ENCODE measurements at places on chromosomes 11 and 22.

DNA sequence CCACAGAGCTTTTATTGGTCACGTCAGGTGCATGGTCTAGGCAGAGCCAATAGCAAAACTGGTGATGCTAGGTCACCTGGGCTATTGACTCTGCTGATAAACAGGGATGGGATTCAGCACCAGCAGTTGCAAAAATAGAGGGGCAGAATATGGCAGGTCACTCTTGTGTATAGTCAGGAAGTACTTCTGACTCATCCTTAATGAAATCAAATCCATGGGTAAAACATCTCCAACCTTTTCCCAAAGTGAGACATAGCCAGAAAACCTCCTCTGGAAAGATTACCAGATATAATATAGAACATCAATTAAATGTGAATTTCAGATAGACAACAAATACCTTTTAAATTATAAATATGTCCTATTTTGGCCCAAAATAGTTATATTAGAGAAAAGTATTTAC is 383.2 kb downstream of the METTL15 start:
- DNase-seq: peak; percentile 27

- no peak for DNase-seq
Observed at GRCh38 chr11:19263333-19263732, 22.6 kb upstream of the E2F8 start.

DNA sequence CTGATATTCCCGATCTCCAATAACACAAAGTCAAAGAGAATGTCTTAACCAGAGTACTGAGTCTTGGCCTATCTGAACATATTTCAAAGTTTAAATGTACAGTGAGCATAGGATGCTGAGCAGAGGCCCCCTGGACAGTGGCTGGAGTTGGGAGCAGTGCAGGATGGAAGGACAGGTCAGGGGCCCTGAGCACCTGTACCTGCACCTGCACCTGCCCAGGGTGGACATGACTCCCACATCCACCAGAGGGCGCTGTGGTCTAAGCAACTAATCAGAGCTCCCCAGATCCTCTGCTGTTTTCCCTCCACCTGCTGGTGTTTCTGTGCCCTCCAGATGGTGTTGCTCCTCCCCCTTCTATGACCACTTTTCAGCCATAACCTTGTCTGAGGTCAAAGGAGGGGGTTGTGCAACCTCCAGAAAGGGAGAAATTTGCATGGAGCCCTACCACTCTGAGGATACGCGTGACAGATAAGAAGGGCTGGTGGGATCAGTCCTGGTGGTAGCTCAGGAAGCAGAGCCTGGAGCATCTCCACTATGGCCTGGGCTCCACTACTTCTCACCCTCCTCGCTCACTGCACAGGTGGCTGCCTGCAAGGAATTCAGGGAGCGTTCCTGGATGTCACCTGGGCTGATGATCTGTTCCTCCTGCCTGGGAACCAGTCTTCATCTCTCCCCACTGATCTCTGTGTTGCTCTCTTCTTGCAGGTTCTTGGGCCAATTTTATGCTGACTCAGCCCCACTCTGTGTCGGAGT is 49.1 kb upstream of the VPREB1 start:
- peak; percentile 40 for DNase-seq

DNA sequence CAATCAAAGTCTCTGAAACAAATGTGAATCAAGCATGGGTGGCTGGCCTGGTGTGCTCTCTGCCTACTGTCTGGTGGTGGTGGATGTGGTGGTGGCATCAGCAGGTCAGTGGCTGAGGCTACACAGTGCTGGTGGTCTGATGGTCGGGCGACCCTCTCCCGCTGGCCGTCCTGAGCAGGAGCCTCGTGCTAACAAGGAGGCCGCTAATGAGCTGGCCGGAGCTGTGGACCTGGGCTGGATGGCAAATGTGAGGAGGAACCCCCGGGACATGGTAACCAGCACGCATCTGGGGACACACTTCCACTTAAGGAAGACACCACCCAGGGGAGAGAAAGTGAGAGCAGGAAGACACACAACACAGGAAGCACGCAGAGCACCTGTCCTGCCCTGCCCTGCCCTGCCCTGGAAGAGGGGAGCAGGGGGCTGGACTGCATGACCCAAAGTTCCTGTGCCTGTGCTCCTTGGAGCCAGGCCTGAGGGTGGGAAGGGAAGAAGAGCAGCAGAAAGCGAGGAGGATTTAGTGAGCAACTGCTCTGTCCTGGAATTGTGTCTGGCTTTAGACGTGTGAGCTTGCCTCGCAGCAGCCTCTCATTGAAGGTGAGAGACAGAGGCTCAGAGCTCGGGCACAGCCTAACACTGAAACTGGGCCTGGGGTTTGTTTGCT is 23.7 kb downstream of the SLC37A2 start:
- no peak for DNase-seq

- no peak for DNase-seq
Observed at GRCh38 chr22:49468487-49469198, 359.0 kb downstream of the BRD1 start.

- DNase-seq: peak; percentile 41
Observed at GRCh38 chr11:72585762-72586311, 88.4 kb downstream of the PDE2A start.

DNA sequence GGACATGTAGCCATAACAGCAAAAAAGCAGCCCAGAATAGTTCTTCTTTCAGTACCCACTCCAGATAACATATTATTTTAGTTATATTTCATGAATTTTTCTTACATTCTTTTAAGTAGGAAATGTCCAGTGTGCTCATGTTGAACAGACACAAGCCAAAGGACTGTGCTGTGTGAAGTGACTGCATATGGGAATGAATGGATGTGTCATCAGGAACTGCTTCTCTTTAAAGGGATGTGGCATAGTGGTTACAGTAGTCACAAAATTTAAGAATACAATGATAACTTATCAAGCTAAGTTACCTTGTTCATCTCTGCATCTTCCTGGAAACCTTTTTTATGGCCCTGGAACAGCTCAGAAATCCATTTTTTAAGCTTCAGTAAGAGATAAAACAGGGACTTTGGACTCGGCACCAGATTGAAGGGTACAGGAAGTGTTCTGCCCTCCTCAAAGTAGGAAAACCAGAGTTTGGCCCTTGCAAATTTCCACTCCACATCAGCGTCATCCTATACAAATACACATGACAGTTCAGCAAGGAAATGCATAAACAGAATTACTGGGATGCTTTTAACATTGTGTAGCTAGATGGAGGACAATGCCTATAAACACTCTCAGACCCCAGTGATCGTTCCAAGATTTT is 112.8 kb downstream of the TRPC6 start:
- no peak for DNase-seq

DNA sequence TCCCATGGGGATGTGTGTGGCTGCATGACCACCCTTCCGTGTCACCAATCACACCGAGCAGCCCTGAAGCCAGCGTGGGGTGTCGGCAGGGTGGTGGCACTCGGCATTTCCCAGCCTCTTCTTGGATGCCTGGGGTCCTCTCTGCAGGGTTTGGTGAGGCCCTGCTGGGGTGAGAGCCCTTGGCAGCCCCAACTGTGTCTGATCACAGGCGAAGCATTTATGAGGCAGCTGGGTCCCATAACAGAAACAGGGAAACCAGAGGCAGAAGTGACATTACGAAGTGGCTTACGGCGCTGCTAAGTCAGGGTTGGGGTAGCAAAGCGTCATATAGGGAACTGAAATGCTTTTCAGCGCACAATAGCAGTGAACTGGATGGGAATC is 92.3 kb upstream of the SEPTIN5 start:
- no peak for DNase-seq

- DNase-seq: no peak
Observed at GRCh38 chr22:17968126-17968525, 56.2 kb downstream of the MICAL3 start.

DNA sequence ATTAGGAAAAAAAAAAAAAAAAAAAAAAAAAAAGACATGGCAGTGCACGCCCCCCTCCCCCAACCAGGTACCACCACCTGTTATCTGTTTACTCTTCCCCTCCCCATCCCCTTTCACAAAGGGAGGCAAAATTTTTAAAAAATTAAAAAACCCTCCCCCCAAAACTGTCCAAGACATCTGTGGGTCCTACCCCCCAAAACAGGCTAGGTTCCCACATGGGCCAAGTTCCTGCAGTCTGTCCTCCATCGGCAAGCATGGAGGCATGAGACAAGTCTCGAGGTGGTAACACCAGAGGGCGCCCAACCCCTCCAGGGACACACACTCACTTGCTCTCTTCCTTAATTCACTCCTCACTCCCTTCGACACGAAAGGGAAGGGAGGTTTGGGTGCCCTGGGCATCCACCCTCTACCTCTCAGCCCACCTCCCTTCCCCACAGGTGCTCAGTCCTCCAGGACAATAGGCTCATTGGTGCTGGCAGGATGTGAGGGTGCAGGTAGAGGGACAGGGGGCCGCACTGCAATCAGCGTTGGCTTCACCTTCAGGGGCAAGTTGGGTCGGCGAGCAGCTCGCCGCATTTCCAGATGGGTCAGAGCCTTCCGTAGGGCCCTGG is 2.2 kb upstream of the TUT1 start:
- DNase-seq: peak; percentile 73

- DNase-seq: peak; percentile 82
Observed at GRCh38 chr11:46295312-46296058, 18.0 kb downstream of the CREB3L1 start.

GRCh38 chr11:120750647-120751549 is 239.3 kb downstream of the GRIK4 start:
- no peak for DNase-seq
